ENCODE measurements at places on chromosomes 16 and 17.
A peak's percentile ranks its signal among the peaks of the same experiment; 100 is the strongest.

DNA sequence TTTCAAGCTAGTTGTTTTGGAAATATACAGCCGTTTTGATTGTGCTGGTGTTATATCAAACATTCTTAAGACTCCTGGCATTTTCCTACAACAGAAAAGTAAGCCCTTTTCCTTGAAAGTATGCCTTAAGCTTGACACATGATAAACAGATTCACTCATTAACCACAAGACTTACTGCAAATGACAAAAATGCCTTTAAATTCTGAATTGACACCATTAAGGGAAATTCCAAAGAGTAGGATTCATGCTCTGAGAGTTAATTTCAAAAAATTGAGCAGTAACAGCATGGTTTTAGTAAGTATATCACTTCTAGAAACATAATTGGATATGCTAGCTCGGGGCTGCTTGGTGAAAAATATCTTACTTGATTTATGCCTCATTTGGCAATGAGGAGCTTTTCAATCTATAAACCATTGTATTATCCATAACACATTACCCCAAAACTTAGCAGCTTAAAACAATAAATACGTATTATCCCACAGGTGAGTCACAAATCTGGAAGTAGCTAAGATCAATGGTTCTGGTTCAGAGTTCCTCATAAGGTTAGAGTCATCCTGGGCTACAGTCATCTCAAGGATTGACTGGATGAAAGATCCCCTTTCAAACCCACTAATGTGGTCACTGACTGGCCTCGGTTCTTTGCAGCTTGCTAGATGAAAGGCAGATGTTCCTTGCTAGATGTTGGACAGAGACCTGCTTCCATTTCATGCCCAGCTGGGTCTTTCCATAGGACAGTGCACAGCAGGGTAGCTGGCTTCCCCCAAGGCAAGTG lies 8.2 kb upstream of the PHAF1 start:
- H3K4me3 ChIP-seq: no peak overlapping the region
- peak; percentile 72 for DNase-seq
- peaks cover 2% of the 10 kb centered on the region for H3K36me3 ChIP-seq
- 0 out of 2 replicates have a peak overlapping the region, but pooled peaks have one; percentile 16 for H3K27ac ChIP-seq
- peaks cover 5% of the 10 kb centered on the region for H3K4me1 ChIP-seq
- H3K27me3 ChIP-seq: no peaks in the 10 kb centered on the region

DNA sequence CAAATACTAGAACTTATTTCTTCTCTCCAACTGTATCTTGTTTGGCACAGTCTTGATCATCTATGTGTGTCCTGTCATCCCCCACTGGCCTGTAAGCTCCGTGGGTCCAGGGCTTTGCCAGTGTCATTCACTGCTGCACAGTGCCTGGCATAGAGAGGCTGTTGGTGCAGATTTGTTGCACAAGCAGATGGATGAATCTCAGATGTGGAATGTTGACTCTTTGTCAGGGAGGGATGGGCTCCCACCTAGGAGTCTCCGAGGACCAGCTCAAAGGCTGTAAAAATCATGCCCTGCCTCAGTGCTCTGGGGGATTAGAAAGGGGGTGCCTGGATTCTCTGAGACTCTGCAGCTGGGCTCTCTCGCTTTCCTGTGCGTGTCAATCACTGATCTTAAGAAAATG lies 60.6 kb downstream of the RAB11FIP4 start:
- no peak overlapping the region for H3K4me3 ChIP-seq
- H3K36me3 ChIP-seq: no peaks in the 10 kb centered on the region
- H3K27ac ChIP-seq: no peak overlapping the region

DNA sequence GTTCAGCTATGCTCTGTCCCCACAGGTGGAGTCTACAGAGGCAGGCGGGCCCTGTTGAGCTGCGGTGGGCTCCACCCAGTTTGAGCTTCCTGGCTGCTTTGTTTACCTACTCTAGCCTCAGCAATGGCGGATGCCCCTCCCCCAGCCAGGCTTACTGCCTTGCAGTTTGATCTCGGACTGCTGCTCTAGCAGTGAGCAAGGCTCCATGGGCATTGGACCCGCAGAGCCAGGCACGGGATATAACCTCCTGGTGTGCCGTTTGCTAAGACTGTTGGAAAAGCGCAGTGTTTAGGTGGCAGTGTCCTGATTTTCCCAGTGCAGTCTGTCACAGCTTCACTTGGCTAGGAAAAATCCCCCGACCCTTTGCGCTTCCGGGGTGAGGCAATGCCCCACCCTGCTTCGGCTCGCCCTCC lies 89.1 kb downstream of the BCAS3 start:
- H3K27ac ChIP-seq: no peak overlapping the region
- no peaks in the 10 kb centered on the region for H3K27me3 ChIP-seq
- H3K4me3 ChIP-seq: no peak overlapping the region
- no peak for DNase-seq
- H3K4me1 ChIP-seq: no peaks in the 10 kb centered on the region
- no peaks in the 10 kb centered on the region for H3K36me3 ChIP-seq

DNA sequence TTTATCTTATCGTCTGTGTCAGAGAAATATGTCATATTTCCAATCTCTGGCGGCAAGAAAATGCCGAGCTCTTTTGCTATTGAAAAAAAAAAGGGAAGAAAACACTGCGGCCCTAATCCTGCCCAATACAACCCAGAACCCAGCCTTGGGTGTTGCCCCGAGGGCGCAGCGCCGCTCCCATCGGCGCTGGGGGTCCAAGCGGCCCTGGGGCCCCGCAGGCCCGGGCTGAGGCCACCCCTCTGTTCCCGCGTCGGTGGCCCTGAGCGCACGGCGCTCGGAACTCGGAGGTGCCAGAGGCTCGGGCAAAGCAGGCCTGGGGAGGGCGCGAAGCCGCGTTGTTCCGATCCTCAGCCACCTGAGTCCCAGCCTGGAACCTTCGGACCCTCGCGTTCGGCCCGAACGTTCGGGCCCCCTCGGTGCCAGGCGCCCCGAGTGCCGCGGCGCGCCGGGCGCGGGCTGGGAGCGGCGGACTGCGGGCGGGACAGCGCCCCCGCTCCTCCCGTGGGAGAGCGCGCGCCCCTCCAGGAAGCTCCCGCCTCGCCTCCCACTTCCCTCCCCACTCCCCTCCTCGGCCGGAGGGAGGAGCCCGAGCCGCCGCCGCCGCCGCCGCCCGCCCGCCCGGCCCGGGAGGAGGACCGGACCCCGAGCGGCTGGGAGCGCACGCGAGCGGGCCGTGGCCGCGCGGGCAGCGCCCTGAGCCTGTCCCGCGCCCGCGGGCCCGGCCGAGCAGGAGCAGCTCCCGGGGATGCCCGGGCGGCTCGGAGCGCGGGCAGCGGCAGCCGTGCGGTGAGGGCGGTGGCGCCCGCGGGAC lies at the start of gene CPNE2:
Gene CPNE2, plus strand, starts transcription at position 609 of the 811 bp plus-strand sequence. CDS start 18,160 bp downstream, outside the sequence.
- peak; percentile 34 for DNase-seq
- peak within 1 kb of the TSS; percentile 96 for H3K4me3 ChIP-seq
- H3K27me3 ChIP-seq: peaks cover 9% of the 10 kb centered on the region

- H3K4me1 ChIP-seq: peaks cover 27% of the 10 kb centered on the region
- peak; percentile 88 for DNase-seq
- peak overlapping the region; percentile 98 for H3K27ac ChIP-seq
- no peaks in the 10 kb centered on the region for H3K27me3 ChIP-seq
- peaks cover 32% of the 10 kb centered on the region for H3K36me3 ChIP-seq
Measured at GRCh38 chr17:1714980-1715802, 5.0 kb upstream of the TLCD2 start.

GRCh38 chr17:72234985-72235384 lies 114.2 kb downstream of the SOX9 start:
- no peak overlapping the region for H3K4me3 ChIP-seq
- DNase-seq: no peak
- H3K27me3 ChIP-seq: peaks cover 20% of the 10 kb centered on the region

GRCh38 chr17:69460963-69461922 lies 46.7 kb downstream of the MAP2K6 start:
- no peaks in the 10 kb centered on the region for H3K36me3 ChIP-seq
- DNase-seq: no peak
- no peak overlapping the region for H3K27ac ChIP-seq
- peaks cover 2% of the 10 kb centered on the region for H3K27me3 ChIP-seq
- no peaks in the 10 kb centered on the region for H3K4me1 ChIP-seq
- H3K4me3 ChIP-seq: no peak overlapping the region

DNA sequence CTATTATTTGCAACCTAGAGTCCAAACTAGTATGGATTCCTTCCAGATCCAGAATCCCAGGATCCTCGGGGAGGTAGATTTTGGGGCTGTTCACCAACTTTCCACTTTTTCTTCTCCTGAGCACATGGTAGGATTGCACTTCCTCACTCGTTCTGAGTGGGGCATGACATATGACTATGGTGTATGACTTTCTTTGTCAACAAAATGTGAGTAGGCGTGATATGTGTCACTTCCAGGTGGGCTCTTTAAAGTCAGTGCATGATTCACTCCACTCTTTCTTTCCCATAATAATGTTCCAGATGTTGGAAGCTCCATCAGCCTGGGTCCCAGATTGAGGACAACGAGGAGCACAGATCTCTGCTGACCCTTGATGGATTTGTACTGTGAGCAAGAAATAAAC lies 21.5 kb downstream of the IRX5 start:
- H3K4me3 ChIP-seq: no peak overlapping the region
- no peak overlapping the region for H3K27ac ChIP-seq
- H3K36me3 ChIP-seq: no peaks in the 10 kb centered on the region
- H3K4me1 ChIP-seq: no peaks in the 10 kb centered on the region

GRCh38 chr17:80663781-80664206 lies 119.2 kb downstream of the RPTOR start:
- H3K4me1 ChIP-seq: peaks cover 14% of the 10 kb centered on the region
- H3K27ac ChIP-seq: peak overlapping the region; percentile 47
- no peak overlapping the region for H3K4me3 ChIP-seq
- DNase-seq: peak; percentile 84
- no peaks in the 10 kb centered on the region for H3K36me3 ChIP-seq
- no peaks in the 10 kb centered on the region for H3K27me3 ChIP-seq

DNA sequence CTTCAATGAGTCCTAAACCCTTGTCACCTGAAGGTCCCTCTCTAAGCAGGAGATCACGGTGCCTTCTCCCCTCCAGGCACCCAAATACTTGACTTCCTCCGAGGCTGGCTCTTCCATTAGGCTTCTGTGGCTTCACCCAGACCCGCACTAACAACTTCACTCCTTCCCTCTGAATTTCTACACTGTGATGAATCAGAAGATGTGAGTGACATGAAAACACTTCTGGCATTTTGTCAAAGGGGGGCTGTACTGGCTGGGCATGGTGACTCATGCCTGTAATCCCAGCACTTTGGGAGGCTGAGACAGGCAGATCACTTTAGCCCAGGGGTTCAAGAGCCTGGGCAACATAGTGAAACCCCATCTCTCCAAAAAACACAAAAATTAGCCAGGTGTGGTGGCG lies 72.6 kb upstream of the CNEP1R1 start:
- H3K27ac ChIP-seq: no peak overlapping the region
- H3K36me3 ChIP-seq: no peaks in the 10 kb centered on the region
- no peaks in the 10 kb centered on the region for H3K4me1 ChIP-seq
- no peak for DNase-seq
- no peak overlapping the region for H3K4me3 ChIP-seq
- no peaks in the 10 kb centered on the region for H3K27me3 ChIP-seq

DNA sequence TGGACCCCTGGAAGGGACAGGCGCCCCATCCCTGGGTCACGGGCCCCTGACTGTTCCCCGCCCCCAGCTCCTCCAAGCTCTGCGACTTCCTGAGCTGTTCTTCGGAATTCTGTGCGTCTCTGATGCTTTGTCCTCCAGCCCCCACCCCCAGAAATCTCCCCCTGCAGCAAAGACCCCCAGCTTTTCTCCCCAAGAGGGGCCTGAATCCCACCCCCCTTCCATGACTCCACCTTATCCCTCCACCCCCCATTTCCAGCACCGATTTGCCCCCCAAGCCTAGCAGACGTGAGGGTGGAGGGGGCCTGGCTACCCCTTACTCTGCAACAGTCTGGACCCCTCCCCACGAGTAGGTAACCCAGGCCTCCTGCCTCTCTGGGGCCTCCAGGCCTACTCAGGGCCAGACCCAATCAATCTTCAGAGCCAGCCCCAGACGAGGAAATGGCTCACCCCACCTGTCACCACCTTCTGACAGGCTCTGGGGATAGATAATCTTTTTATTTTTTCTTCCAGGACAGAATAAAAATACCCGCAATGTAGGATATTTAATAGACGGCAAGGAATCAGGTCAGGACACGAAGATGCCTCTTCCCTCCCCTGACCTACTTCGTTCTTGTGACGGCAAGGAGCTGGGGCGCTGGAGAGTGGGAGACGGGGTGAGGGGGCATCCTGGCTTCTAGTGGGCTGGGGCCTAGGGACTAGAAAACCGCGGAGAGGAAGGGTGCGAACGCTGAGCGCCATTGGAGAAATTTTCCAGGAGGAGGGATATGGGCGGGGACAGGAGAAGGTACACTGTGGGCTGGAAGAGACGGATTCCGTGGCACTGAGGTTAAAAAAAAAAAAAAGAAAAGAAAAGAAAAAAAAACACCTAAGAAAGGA lies 744 bp upstream of the PLXDC1 start:
- H3K27me3 ChIP-seq: peaks cover 20% of the 10 kb centered on the region
- no peak overlapping the region for H3K27ac ChIP-seq
- no peak for DNase-seq

DNA sequence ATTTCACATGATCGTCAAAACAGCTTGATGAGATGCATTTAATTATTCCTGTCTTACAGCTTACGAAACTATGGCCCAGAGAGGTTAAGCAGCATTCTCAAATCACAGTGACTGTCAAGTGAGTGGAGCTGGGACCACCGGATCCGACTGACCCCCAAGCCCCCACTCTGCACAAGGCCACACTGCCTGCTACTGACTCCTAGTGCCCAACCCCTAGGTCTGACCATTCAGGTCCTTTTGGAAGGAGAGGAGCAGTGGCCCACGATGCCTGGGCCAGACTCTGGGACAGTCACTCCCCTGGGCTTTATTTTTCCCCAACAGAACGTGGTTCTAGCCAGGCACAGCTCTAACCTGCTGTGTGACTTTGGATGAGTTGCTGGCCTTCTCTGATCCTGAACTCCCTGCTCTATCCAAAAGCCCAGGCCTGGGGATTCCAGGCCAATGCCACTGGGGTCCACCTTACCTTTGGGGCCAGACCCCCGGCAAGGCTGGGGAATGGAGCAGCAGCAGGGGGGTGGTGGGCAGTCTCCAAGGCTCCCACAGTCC lies 9.9 kb downstream of the TSPOAP1 start:
- H3K4me1 ChIP-seq: no peaks in the 10 kb centered on the region
- H3K36me3 ChIP-seq: peaks cover 3% of the 10 kb centered on the region
- no peaks in the 10 kb centered on the region for H3K27me3 ChIP-seq
- no peak overlapping the region for H3K4me3 ChIP-seq
- DNase-seq: no peak

- no peak overlapping the region for H3K27ac ChIP-seq
- H3K4me1 ChIP-seq: peaks cover 19% of the 10 kb centered on the region
- DNase-seq: no peak
- H3K36me3 ChIP-seq: no peaks in the 10 kb centered on the region
- H3K4me3 ChIP-seq: no peak overlapping the region
Measured at GRCh38 chr16:72854267-72854959, 193.5 kb downstream of the ZFHX3 start.

GRCh38 chr16:48576927-48577326 lies 33.1 kb downstream of the N4BP1 start:
- peaks cover 7% of the 10 kb centered on the region for H3K4me1 ChIP-seq
- no peaks in the 10 kb centered on the region for H3K36me3 ChIP-seq
- H3K4me3 ChIP-seq: no peak overlapping the region
